Activated T-helper 17 cell treated with anti-CD3 and anti-CD28 coated beads, Interleukin-2, amount 50 U/mL, for 72 hours (primary cell): ENCODE measurements at places on chromosomes 2 and 18.

DNA sequence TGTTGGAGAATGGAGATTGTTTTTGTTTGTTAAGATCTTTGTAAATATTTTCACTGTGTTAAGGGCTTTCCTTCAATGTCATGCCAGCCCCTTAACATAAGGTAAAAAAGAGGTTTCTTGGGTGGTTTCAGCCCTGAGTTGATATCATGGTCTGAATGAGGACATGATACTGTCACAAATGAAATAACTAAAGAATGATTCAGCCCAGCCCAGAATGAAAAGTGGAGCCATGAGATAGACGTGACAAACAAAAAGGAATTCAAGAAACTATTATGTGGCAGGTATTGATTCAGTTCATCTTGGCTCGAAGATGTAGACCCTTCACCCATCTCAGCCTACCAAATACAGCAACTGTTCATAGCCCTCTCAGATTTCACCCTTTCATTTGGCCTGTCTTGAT, 88.6 kb upstream of the TTN start:
- ATAC-seq, result no peak

GRCh38 chr18:45962461-45962860, 4.7 kb downstream of the EPG5 start:
- ATAC-seq, result peak; percentile 77

DNA sequence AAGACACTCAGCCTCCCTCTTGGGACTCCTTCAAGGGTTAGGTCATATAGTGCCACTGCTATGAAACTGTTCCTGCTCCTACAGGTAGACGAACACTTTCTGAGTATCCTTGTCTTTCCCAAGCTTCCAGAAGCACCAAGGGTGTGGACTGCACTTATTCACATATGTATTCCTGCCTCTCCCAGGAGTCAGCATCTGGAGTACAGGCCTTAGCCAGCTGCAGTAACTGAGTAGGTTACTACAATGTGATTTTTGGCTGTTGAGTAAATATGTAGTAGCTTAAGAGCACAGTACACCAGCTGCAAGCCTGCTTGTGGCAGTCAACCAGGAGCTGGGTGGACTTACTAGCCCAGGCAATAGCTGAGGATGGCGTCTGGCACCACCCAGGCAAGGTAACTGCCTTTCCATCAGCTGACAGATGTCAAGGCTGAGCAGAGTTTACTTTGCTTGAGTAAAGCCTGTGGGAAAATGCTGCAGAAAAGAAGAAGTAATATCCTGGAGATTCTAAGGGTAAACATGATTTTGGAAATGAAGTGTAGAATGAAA, 14.0 kb upstream of the SCLY start:
- no peak for ATAC-seq

DNA sequence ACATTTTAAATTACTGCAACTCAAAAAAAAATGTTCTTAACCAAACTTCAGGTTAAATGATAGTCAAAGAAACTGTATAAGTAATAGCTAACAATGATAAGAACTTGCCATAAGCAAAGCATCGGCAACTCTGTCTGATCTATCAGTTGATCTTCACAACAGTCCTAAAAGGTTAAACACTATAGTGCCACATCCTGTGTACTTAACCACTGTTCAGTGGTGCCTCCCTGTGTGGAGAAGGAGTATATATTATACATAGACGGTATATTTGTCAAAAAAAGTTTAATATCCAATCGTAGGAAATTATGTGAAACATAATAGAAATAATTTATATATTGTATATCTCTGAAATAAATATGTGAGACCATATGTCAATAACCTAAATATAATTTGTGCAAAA, 13.0 kb downstream of the DTNA start:
- ATAC-seq, result no peak

GRCh38 chr18:29169599-29169998, 992.7 kb upstream of the CDH2 start:
- ATAC-seq, result no peak

DNA sequence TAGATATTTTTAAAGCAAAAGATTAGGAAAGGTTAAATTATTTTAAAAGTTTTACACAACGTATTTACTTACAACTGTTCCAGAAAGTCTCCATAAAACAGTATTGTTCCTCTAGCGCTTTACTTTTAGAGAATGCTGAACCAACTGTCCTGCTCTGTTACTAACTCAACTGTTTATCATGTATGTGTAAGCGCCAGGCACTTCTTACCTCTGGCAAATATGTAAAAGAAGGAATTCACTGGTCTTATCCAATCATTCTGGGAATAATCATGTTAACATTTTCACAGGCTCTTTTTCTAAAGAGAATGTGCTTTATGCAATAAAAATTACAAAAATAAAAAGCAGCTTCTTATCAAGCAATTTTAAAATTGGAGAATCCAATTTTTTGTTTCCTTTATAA, 68.0 kb downstream of the COBLL1 start:
- no peak for ATAC-seq

DNA sequence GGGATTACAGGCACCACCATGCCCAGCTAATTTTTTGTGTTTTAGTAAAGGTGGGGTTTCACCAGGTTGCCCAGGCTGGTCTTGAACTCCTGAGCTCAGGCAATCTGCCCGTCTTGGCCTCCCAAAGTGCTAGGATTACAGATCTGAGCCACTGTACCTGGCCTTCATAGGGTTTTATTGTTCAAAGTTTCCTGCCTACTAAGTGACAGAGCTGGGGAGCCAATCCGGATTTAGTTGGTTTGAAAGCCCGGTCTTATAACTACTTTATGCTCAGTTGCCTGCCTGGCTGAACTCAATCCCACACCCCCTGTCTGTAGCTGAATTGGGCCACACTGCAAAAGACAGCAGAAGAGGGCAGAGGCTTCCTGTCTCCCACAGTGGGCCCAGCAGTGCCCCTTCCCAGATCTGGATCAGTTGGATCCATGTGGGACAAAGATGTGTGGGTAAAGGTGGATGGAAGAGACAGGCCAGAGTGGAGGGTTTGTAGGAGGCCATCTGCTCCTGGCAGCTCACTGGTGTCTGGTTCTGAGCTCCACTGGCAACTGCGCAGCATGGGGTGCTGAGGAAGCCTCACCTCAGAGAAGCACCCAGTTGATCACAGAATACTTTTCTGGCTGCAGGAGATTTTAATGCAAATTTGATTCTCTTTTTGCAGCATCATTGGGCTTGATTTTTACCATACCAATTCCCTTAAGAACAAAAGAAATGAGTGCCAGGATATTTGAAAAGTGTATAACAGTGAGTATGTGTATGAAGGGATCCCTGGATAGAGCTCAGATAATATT, 144.9 kb downstream of the DDX1 start:
- no peak for ATAC-seq

GRCh38 chr2:174174741-174175140, 73.6 kb downstream of the OLA1 start:
- no peak for ATAC-seq

GRCh38 chr2:33526132-33526531, 49.7 kb downstream of the RASGRP3 start:
- peak; percentile 63 for ATAC-seq

- ATAC-seq, result peak; percentile 32
Measured at GRCh38 chr2:9333591-9334171, 89.6 kb downstream of the ITGB1BP1 start.

GRCh38 chr18:34870555-34871310, 160.6 kb downstream of the DTNA start:
- no peak for ATAC-seq

DNA sequence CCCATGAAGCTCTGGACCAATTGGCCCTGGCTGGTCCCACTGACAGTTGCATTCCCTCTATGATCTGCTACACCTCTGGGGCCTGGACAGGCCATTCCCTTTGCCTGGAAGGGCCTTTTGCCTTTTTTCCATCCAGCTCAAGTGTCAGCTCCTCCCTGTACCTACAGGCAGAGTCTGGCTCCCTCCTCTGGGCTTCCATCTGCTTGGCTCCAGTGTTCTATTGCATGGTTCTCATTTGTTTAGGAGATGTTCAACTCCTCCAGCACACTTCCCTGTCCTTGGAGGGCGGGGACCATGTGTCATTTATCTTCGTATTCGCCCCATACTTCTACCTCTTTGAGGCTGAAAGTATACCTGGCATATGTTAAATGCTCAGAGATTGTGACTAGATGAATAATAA, 61.1 kb downstream of the PRKCE start:
- no peak for ATAC-seq

GRCh38 chr18:36365836-36366775, 68.6 kb downstream of the FHOD3 start:
- ATAC-seq, result no peak

DNA sequence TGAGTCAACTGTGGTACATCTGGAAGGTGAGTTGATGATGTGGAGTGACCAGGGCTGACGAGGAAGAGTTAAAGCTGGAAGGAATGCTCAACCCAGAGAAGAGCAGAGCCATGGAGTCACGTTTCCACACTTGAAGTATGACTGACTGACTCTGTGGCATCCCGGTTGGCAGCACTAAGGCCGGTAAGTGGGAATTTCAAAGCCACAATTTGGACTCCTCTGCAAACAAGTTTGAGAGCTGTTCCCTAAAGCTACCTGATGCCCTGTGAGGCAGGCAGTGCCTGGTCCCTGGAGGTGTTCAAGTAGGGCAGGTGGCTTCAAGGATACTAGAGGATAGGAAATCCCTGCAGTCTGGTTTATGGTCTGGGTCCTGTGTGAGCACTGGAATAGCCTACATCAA, 69.3 kb upstream of the ITGB6 start:
- peak; percentile 40 for ATAC-seq

DNA sequence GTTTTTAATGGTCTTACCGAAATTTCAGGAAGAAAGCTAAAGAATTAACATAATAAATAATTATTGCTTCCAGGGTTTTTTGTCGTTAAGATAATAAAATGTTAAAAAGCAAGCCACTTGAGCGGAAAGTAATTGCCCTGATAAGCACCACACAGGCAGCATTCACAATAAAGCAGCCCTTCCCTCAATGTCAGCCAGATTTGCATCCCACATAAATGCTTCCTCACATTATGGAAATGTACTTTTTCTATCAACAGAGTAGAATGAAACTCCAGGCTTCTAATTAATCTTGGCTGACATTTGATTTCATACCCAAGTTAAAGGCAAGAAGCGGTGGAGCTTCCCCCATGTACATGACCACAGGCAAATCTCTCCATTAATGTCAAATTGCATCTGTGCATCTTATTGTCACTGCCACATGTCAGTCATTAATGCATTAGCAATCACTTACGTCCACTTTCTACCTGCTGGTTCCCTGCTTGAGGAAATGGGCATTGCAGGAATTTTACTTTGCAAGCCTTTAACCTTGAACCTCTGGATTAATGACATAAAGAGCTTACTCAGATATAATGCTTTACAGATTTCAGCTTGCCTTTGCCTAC, 26.2 kb downstream of the PTPRM start:
- no peak for ATAC-seq

DNA sequence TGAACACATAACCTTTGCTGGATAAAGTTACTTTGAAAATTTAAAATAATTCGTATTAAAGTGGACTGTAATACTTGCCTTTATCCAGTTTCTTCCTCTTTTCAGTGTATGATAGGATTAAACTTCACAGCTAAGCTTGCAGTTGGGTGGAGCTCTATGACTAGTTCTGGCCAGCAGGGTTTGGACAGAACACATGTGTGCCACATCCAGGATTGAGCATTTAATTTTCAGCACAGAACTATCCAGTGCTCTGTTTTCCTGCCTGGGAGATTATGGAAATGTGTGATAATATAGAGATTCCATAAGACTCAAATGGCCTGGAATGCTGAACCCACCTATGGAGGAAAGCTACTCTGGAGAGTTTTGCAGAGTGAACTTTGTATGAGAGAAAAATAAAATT, 200.2 kb downstream of the OSR1 start:
- no peak for ATAC-seq

DNA sequence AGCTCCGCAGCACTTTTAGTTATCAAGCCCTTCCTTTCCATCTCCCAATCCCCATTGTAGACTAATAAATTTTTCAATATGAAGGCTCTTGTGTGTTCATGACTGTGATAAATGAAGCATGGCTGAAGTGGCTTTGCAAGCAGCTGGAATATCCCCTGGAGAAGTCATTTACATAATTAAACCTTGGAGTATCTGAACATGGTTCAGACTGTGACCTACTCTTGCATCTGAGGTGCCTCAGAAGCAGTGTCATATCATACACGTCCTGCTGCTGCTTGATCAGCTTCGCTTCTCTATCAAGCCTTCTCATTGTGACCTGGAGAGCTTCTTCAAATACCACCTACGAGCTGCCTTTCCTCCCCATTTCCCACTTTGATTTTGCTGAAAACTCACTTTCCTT, 48.4 kb upstream of the ZNF397 start:
- no peak for ATAC-seq

GRCh38 chr2:32835148-32835547, 111.6 kb upstream of the LTBP1 start:
- ATAC-seq, result no peak

- no peak for ATAC-seq
Measured at GRCh38 chr2:181523756-181524155, 66.6 kb downstream of the ITGA4 start.

DNA sequence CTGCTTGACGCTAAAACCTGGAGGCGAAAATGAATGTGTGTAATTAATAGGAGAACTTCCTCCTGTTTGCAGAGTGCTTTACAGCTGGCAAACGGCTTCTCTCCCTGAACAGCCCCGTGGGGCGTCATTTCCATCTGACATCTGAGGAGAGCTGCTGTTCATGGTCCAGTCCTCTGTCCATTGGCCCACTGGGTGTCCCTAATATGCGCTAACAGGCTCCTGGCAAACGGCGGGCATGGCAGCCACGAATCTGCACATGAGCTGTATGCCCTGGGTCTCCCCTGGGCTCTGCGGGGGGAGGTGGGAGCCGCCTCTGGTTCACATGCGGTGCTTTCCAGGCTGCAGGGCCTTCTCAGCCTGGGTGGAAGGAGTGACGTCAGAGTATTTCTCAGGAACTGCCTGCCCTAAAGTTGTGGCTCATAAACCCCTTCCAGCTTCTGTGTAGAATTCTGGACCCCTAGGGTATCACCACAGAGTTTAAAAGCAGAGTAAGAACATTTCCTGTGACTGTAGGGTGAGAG, 73.2 kb downstream of the LRRFIP1 start:
- peak; percentile 61 for ATAC-seq

- no peak for ATAC-seq
Measured at GRCh38 chr2:96144481-96145035, 682 bp downstream of the DUSP2 start.

- no peak for ATAC-seq
Measured at GRCh38 chr2:138537170-138537915, 35.8 kb downstream of the SPOPL start.

DNA sequence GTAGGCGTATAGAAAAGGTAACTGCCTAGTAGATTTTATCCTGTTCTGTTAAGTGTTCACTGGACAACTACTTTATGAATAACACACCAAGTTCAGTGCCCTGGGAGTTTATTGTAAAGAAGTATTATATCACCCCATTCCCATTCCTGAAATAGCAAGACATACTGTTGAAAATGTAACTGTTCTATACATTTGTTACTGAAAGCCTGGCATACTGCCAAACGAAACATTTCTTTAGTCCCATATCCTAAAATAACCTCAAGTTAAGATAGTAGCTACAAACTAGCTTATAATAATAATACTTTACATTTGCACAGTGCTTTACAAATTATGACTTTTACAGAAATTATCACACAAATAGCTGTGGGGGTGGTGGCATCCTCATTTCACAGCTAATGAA, 25.1 kb downstream of the SPDYA start:
- ATAC-seq, result no peak
